ENCODE measurements at places on chromosomes 2 and 18.
A peak's percentile ranks its signal among the peaks of the same experiment; 100 is the strongest.

- no peak for DNase-seq
These were observed 1249.2 kb upstream of the ZEB2 start for GRCh38 chr2:145769011-145769716.

- peak; percentile 91 for DNase-seq
These were observed 124.6 kb downstream of the LRATD1 start for GRCh38 chr2:14756981-14757657.

DNA sequence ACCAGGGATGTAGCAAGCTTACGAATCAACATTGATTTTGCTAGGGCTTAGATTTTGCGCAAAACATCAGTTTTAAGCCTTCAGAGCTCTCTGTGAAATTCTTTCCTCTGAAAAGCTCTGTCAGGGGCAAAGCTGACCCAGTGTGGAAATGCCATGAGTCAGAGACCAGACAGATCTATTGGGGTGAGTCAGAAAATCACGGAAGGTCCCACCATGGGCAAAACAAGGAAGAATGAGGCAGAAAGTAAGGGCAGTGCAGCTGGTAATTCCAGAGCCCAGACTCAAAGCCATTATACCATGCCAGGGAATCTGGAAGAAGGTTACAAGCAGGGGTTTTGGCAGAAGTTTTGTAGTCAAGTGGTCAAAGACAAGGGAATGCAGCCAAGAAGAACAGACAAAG lies 256.6 kb upstream of the CTAGE1 start:
- peak; percentile 89 for DNase-seq

GRCh38 chr18:11366410-11366809 lies 217.0 kb upstream of the PIEZO2 start:
- no peak for DNase-seq

GRCh38 chr18:43888598-43888997 lies 611.3 kb upstream of the SYT4 start:
- DNase-seq: no peak

- no peak for DNase-seq
These were observed 19.0 kb downstream of the TMSB10 start for GRCh38 chr2:84924173-84925106.

- no peak for DNase-seq
These were observed 17.1 kb upstream of the SP3 start for GRCh38 chr2:173982182-173982714.

GRCh38 chr18:12359515-12359927 lies 17.5 kb downstream of the AFG3L2 start:
- DNase-seq: no peak

DNA sequence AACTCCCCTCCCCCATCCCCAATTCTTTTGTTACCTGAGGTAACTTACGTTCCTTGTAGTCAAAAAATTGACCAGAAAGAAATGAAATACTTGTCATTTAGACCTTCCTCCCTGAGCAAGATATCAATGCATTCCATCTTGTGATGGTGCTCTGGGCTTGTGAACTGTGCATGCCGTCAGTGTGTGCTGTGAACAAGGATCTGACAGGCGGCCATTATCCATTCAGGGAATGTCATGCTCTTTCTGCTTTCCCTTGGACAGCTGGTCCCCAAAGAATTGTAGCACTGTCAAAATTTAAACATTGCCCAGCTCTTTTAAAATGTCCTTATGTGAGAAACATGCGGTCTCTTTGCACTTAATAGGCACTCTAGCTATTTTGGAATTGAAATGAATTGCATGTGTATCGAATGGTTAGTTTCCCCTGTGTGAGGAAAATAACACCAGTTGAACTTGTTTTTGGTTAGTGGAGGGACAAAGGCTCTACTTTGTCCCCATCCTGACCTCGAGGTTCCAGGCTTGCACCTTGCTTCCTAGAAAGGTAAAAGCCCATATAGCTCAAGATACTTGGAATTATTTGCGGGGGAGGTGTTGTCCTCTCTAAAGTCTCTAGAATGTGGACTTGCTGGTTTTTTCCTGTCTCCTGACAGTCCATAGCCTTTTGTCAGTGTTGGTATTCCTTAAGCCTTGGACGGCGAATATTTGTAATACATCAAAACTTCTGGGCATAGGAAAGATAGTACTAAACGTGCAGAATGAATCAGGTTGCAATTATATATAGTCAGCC lies 350.9 kb downstream of the NUP35 start:
- DNase-seq: no peak

GRCh38 chr2:25054720-25055119 lies 12.8 kb downstream of the EFR3B start:
- DNase-seq: no peak

GRCh38 chr2:169659320-169659719 lies 34.9 kb downstream of the CFAP210 start:
- DNase-seq: no peak

DNA sequence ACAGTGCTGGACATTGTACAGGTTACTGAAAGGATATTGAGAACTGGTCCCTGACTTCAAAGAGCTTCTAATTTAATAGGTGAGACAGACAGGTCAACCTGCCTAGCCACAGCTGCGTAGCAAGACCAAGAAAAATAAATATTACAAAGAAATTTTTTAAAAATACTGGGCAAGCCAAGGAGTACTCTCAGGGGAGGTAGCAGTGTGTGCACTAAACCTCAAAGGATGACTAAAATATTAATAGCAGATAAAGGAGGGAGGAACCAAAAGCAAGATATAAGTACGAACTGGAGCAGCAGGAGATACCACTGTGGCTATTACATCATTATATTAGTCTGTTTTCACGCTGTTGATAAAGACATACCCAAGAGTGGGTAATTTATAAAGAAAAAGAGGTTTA lies 14.9 kb downstream of the SCG2 start:
- DNase-seq: no peak

GRCh38 chr2:86622519-86623042 lies 1.1 kb downstream of the RNF103 start:
- DNase-seq: peak; percentile 21

DNA sequence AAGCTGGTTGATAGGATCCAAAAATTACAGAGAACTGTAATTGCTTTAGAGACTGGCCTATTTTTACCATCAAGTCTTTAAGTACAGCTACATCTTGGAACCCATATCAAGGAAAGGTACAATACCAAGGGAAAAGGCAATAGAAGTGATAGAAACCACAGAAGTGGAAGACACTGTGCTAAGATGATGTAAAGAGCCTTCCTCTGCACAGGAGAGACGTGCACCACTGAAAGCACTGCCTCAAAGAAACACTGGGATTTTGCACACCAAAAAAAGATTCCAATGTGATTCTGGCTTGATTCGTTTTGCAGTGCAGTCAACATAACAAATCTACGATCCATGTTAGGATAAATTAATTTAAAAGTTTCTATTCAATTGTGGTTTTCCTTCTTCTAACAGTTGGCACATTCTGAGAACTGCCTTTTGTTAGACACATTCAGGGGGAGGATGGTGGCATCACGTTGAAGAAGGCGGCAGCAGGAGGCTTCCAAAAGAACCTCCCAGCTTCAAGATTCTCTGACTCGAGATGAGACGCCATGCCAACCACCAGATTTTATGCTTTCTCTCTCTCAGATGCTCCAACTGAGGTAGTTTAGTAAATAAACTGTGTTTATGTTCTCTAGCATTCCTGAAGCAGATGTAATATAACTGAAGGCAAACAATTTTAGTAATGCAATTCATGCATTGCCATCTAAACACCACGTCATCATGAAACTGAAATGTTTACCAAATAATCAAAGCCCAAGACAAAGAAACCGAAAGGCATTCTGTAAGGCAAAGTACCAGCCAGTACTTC lies 102.9 kb downstream of the BCL2 start:
- no peak for DNase-seq

DNA sequence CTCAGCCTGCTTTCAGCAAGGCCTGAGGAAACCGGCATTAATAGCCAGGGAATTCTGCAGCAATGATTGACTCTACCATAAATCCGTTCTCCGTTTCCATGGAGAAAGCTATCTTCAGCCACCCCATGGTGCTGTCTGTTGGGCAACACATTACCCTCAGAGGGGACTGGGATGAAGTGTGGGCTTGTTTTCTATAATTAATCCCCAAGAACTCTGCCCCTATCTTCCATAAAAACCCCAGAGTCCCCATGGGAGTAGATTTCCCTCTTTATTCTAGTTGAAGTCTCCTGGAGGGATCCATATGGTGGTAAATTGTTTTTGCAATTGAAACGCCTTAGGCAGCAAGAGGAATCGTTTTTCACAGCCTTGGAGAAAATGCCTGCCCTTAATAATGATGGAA lies 9.2 kb downstream of the G6PC2 start:
- DNase-seq: no peak

DNA sequence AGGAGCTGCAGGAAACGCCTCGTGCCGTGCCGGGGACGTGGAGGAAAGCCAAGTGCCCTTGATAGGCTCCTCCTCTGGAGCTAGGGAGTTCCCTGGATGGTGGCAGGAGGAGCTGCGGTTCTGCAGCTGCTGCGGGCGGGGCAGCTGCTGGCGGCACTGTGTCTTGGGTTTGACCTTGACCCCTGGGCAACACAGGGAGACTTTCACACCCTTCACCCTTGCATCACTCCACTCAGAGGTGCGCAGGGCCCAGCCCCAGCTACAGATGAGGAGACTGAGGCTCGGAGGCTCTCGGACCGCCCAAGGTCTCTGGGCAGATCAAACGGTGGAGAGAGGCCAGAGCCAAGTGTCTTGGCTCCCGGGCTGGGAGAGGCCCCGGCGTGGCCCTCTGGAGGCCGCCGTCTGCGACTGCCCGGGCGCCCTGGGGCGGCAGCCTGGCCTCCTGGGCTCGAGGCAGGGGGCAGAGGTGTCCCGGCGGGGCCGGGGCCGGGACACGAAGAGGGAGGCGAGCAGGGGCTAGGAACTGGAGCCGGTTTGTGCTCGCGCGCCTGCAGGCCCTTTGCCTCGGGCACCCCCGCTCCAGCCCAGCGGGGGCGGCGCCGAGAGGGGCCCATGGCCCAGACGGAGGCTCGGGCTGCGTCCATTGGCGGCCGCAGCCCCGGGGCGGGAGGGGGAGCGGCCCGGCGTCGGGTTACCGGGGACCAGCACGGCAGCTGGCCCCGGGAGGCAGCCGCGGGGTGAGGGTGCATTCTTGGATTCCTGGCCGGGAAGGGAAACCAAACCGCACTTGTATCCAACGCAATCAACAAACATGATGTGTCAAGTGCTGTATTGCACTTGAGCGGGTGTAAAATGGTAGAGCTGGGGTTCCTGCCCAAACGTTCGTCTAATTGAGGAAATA lies 129.6 kb upstream of the SLC1A4 start:
- peak; percentile 96 for DNase-seq

GRCh38 chr2:45259138-45259537 lies 249.9 kb upstream of the SIX2 start:
- no peak for DNase-seq

GRCh38 chr2:134738141-134738870 lies 19.5 kb upstream of the TMEM163 start:
- DNase-seq: no peak

Data from AG08395 (cell line).